ENCODE measurements at places on chromosomes 4 and X. TPM values are rescaled to one million over a fixed set of nuclear protein-coding genes. Genes with fewer than 3 reads are reported as not detected.

The BGN gene
- 57.7 TPM for total RNA-seq

The MAGEA11 gene
- not detected for total RNA-seq

The ARMCX6 gene
- 37.5 TPM for total RNA-seq

The F8 gene
- 10.1 TPM for total RNA-seq

The CYSLTR1 gene
- 12.9 TPM for total RNA-seq

The FAM50A gene
- 14.9 TPM for total RNA-seq

The EDA2R gene
- total RNA-seq: 1.7 TPM

The PLAC1 gene
- total RNA-seq: 14.5 TPM

The GYG2 gene
- total RNA-seq: 5.8 TPM

The EREG gene
- total RNA-seq: 0.16 TPM

The SATL1 gene
- total RNA-seq: 0.21 TPM

The ARFIP1 gene
- total RNA-seq: 64.6 TPM

The HSPA4L gene
- total RNA-seq: 4.5 TPM

The KLKB1 gene
- total RNA-seq: 1.5 TPM

The NAP1L2 gene
- total RNA-seq: 7.2 TPM

The ARSH gene
- 0.32 TPM for total RNA-seq
